ENCODE measurements at places on chromosomes 2 and 18. TPM values are rescaled to one million over a fixed set of nuclear protein-coding genes. Genes with fewer than 3 reads are reported as not detected.

Gene GATA6
- total RNA-seq, result 1.8 TPM

- no peak for DNase-seq
Observed at GRCh38 chr2:213980883-213981282, 430.0 kb upstream of the VWC2L start.

DNA sequence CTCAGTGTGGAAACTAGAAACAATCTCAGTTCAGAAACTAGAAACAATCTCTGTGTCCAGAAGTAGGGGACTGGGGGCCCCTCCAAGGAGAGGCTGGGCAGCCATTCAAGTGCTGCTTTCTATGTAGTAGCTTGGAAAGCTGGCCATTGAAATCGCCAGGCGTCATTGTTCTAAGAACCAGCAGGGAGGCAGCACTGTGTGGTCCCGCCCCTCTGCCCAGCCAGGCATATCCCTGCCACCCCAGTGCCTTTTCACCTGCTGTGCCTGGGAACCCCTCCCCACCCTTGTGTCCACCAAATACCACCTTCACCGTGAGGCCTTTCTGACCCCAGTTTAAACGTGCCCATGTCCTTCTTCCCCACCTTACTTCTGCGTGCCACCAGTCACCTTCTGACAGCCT lies 221.6 kb downstream of the GBX2 start:
- DNase-seq, result no peak

DNA sequence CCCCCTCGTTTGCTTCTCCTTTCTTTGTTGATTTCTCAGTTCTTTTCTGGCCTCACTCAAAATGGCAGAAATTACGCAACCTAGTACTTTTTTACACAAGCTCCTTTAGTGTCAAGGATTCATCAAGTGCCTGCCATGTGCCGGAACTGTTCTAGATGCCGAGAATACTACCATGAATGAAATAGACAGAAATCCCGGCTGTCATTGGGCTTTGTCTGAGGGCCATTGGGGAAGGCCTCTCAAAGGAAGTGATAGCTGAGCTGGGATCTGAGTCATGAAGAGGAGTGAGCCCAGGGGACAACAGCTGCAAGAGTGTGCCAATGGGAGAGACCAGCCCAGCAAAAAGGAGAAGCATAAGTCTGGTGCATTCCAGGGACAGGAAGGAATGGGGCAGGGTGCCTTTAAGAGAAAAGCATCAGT lies 34.3 kb upstream of the PPP1CB start:
- DNase-seq, result peak; percentile 38

- DNase-seq, result no peak
Observed at GRCh38 chr2:29066271-29066860, 8.0 kb downstream of the PCARE start.

DNA sequence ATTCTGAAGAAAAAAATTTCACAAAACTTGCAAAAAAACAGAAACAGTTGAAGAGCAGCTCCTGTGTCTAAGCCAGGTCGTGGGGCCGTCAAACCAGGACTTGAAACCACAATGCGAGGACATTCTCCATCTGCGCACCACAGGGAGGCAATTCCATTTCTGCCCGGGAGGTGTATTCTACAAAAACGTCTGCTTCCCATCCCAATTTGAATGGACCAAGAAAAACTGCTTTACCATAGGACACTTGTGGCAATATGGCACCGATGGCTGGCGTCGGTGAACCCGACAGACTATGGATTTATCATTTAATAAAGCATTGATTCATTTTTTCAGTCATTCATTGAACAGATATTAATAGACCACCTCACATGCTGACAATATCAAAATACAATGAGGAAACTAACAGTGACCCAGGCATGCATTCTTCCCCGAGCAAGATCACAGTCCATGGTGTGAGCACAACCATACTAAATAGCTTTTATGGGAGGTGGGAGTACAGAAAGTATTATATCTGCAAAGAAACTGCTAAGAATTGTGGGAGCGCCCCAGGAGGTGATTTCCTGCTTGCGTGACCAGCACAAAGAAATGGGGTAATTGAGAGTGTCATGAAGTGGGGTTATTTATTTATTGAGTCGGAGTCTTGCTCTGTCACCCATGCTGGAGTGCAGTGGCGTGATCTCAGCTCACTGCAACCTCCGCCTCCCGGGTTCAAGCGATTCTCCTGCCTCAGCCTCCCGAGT lies 10.5 kb upstream of the ZAP70 start:
- DNase-seq, result no peak

GRCh38 chr2:138994502-138994901 lies 214.3 kb upstream of the NXPH2 start:
- no peak for DNase-seq

DNA sequence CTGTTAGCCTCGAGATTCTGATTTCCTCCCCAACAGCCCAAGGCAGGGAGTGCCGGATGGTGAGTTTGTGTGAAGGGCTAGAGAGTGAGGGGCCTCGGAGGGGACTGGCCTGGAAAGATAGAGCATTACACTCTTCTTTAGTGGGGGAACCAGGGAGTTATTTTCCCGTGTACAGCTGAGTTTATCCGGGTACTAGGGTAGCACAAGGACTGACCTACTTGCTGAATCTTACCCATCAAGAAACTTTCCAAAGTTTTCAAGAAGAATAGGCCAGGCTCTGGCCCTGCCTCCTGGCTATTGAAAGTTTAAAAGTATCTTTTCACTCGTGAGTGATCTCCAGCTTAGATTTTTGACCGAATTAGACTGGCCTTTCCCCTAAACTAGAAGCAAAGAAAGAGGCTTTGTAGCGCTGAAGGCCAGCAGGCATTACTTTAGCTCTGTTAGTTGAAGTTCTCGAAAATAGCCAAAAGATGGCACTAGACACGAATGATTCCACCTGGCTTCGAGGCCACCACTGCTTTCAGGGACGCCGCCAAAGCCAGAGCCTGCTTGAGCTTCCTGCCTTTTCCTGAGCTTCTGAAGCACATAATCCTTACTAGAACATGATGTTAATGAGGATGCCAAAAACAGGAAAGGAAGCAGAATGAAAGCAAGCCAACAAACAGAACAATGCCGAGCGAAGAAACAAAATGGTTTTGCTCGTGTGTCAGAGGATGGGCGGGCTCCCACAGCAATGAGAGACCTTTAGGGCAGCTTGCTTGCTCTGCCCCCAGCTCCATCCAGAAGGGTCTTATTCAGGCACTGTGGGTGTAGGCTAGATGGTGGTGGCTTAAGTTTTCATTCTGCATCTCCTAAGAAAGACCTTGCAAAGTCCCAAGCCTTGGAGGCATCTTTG lies 55.8 kb downstream of the TSN start:
- DNase-seq, result peak; percentile 78

- no peak for DNase-seq
Observed at GRCh38 chr2:128441341-128442052, 122.8 kb upstream of the HS6ST1 start.

GRCh38 chr2:172702451-172702850 lies 33.2 kb upstream of the RAPGEF4 start:
- DNase-seq, result no peak

- DNase-seq, result no peak
Observed at GRCh38 chr2:106191511-106192016, 2.5 kb downstream of the UXS1 start.

Data from NCI-H460 (cell line).